NCI-H2171 (cell line): ENCODE measurements at places on chromosomes 5 and 9.

DNA sequence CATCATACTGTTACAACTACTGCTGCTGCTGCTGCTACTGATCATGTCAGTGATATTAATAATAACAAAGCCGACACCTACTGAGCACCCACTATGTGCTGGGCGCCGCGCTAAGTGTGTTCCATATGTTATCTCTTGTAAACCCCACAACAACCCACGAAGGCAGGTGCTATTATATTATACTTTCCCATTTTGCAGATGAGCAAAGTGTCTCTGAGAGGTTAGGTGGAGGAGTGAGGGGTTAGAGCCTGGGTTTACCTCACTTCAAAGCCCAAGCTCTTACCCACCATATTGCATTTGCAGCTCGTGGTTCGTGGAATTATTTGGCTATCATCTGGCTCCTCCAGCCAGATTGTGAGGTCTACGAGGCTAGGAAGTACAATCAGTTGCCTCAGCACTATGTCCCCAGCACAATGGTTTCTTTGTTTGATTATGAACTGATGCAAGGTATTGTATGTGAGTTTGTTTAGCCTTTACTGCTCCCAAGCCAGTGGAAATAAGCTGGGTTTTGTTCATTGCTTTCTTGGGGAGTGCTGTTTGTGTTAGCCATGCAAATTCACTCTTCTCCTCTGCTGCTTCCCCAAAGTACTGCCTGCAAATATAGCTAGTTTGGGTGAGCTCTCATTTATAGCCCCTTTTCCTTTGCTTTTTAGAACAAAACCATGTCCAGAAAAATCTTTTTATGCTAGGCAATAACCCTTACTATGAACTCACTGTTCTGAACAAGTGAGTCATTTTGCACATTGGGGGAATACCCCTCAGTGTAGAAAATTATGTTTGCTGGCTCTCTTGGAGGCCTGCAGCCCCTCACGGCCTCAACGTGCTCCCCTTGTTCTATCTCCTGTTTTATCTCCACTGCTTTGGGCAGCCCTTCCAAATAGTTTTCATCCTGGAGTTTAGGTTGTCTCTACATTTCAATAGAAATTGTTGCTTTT lies 47.9 kb downstream of the ALG2 start:
- DNase-seq: no peak

DNA sequence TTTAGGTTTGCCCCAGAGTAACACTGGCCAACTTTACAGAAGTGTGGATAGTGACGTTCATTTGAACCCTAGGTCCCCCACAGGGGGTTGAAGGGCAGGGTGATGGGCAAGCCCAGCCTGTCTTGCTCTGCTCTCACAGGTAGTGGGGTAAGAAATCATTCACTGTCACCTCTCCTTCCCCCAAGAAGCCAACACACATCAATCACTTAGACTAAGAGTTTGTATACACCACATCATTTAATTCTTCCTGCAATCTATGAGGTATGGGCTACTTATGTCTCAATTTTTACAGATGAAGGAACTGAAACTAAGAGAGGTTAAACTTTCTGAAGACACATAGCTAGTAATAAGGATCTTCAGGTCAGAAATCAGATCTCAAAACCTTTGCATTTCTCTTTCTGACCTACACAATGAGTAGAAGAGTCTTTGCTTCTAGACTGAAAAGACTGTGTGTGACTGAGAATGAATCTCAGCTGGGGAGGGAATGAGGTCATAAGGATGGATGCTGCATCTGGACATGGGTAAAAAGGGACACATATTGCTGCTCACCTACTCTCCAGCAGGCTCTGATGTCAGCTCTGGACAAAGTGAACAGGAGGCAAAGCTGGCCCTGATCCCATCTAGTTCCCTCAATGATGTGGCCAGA lies 81.0 kb upstream of the EQTN start:
- no peak for DNase-seq

- DNase-seq: no peak
Observed at GRCh38 chr5:14598225-14598624, 16.6 kb downstream of the OTULINL start.

GRCh38 chr9:7095058-7095457 lies 337.3 kb downstream of the KDM4C start:
- DNase-seq: no peak

DNA sequence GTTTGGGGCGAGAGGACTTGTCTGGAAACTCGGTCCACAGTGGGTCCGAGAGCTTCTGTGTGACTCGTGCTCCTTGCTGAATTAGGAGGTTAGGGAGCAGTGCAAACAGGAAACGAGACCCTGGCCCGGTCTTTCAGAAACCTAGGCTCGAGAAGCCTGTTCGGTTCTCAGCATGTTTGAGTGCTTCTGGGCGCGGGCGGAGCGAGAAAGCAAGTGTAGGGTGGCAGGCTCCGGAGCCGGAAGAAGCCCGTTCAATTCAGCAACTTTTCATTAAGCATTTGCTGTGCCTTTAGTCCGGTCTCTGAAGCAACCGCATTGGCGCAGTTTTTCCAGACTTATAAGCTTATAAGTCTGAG lies 547 bp downstream of the CLTA start:
- no peak for DNase-seq

- no peak for DNase-seq
Observed at GRCh38 chr5:1122511-1123294, 10.8 kb upstream of the SLC12A7 start.

- DNase-seq: no peak
Observed at GRCh38 chr9:110126986-110127864, 80.7 kb downstream of the C9orf152 start.
